Cardiac muscle cell (in vitro differentiated cells and primary cell): ENCODE measurements at places on chromosomes 11 and 22.

- peak overlapping the region; percentile 68 for H3K27ac ChIP-seq
- H3K4me1 ChIP-seq = peaks cover 13% of the 10 kb centered on the region
- no peak overlapping the region for H3K4me3 ChIP-seq
- DNase-seq = no peak
- peaks cover 15% of the 10 kb centered on the region for H3K36me3 ChIP-seq
These were observed 57.8 kb upstream of the TTC12 start for GRCh38 chr11:113256431-113257202.

DNA sequence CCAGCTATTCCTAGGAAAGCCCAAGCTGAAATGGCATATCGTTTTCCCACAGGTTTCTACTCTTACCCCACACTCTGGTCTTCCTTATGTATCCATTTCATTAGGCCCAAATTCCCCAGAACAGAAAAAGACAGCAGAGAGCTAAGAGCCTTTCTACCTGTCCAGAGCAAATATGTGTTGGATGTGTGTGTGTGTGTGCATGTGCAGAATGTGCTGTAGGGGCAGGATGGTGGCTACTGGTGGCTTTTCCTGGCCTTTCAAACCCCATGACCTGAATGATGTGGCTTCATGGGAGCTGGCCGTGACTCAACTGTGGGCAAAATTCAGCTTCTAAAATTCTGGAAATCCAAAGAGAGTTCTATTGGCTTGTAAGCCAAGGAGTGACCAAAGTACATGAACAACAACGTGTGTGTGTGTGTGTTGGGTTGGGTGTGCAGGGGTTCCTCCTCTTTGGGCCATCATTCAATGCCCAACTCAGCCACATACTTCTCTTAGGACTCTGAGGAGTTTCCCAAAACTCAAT, 421.4 kb upstream of the CADM1 start:
- no peak overlapping the region for H3K4me3 ChIP-seq
- no peak overlapping the region for H3K27ac ChIP-seq
- no peaks in the 10 kb centered on the region for H3K4me1 ChIP-seq

- no peaks in the 10 kb centered on the region for H3K36me3 ChIP-seq
- no peak for DNase-seq
- no peaks in the 10 kb centered on the region for H3K4me1 ChIP-seq
- H3K27me3 ChIP-seq = no peaks in the 10 kb centered on the region
- no peak overlapping the region for H3K27ac ChIP-seq
These were observed 4.9 kb downstream of the MRGPRX1 start for GRCh38 chr11:18934195-18934814.

DNA sequence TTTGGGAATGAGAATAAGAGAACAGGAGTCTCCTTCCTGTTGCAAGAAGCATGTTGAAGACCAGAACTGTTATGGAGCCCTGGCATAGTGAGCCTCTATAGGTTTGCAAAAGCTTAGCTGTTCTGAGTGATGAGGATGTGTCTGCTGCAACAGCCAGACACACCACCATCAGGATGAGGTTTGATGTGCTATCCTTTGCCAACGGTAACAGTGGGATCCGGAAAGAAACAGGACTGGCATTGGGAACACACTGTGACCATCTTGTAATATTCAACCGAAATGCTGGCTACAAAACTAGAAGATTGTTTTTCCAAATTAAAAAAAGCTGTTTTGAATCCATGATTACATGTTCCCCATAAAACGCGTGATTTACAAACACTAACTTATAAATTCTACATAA, 117.0 kb downstream of the ME3 start:
- no peaks in the 10 kb centered on the region for H3K36me3 ChIP-seq
- no peaks in the 10 kb centered on the region for H3K27me3 ChIP-seq
- peaks cover 4% of the 10 kb centered on the region for H3K4me1 ChIP-seq
- DNase-seq = no peak

- no peak for DNase-seq
- H3K4me3 ChIP-seq = no peak overlapping the region
- H3K27me3 ChIP-seq = no peaks in the 10 kb centered on the region
These were observed 20.6 kb upstream of the EIF3M start for GRCh38 chr11:32562839-32563599.

- no peaks in the 10 kb centered on the region for H3K36me3 ChIP-seq
- DNase-seq = no peak
- no peaks in the 10 kb centered on the region for H3K27me3 ChIP-seq
- no peak overlapping the region for H3K27ac ChIP-seq
These were observed 971.7 kb upstream of the CHORDC1 start for GRCh38 chr11:91194546-91194945.

DNA sequence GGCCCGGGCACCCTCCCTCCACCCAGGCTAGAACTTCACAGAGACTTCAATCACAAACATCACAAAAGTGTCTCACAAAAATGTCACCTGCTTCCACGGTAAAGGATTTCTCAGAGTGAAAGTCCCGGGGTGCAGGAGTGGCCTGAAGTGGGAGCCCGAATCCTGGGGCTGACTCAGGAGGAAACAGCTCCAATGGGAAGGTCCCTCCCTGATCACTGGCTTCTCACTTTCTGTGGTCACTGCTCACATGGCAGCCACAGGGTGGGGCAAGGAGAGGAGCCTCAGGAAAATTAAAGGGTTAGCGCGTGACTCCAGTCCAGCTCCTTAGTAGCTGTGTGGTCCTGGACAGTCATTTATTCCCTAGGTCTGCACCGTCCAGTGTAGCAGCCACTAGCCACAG, 564.5 kb upstream of the B3GAT1 start:
- H3K4me3 ChIP-seq = no peak overlapping the region
- no peak overlapping the region for H3K27ac ChIP-seq
- no peak for DNase-seq
